Activated CD8-positive, alpha-beta memory T cell treated with anti-CD3 and anti-CD28 coated beads for 1 hour (primary cell): ENCODE measurements at places on chromosomes 11 and 22.
A peak's percentile ranks its signal among the peaks of the same experiment; 100 is the strongest.

- peak; percentile 16 for DNase-seq
Observed at GRCh38 chr22:38927033-38927781, 30.2 kb upstream of the APOBEC3A start.

GRCh38 chr11:32487270-32487669, 51.9 kb upstream of the WT1 start:
- DNase-seq = no peak

- DNase-seq = peak; percentile 1
Observed at GRCh38 chr22:36659762-36660509, 43.6 kb downstream of the CACNG2 start.

GRCh38 chr22:43921370-43921769, 2.2 kb upstream of the PNPLA3 start:
- DNase-seq = no peak

- no peak for DNase-seq
Observed at GRCh38 chr11:115921986-115922385, 417.8 kb upstream of the CADM1 start.

GRCh38 chr22:30872285-30873041, 96.1 kb downstream of the MORC2 start:
- no peak for DNase-seq

DNA sequence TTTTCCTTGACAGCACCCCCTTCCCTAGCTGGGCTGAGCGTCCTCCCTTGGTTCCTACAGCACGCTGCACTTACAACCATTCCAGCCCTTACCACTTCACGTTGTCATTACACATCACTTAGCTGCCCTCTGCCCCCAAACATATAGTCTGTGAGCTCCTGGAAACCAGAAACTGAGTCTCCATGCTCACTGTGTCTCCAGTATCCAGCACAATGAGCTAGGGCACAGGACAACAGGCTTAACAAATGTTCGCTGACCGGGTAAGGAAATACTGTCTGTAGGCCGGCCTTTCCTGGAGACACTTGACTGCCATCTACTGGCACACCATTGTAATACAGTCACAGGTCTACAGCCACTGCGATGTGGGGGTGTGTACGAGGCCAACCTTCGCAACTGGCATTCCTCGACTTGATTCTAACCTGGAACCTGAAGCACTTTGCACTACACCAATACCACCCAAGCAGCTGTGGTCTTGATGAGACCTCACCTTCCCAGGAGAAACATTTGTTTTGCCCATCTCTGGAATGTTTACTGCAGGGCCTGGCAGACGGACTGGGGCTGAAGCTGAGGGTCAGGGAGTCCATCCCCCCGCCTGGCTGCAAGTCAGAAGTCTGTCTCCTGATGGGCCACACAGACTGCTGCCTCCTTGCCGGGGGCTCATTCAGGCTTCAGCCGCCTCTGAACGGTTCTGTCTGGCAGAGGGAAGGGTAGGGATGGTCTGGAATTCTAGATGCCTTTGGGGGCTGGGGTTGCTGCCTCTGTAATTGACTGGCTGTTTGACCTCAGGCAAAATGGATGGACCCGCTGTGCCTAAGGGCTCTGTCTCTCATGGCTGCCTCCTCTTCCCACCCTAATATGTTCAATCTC, 72.0 kb downstream of the SYN3 start:
- DNase-seq = no peak

DNA sequence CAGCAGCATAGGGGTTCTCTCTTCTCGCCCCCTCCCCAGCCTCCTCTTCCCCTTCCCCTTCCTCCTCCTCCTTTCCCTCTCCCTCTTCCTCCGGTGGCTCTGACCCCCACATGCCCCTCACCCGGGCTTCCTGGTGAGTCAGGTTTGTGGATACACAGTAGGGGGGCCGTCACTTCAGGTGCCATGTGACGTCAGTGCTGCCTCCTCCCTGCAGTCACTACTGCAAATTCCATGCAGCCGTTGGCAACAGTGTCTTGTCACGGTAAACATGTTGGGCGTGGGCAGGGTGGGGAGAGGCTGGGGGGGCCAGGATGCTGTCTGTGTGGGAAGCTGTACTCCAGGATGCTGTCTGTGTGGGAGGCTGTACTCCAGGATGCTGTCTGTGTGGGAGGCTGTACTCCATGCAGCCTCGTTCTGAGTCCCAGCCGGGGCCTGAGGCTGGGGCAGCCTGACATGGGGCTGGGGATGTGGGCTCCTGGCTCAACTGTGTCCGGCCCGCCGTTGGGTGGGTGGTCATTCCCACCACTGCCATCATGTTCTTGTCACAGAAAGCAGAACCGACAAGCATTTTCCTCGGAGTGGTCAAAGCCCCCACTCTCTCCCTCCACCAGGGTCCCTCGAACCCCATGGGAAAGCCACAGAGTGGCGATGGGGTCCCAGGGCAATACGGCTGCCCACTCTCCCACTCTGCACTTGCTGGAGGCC, 2.4 kb upstream of the MUC2 start:
- DNase-seq = no peak

- DNase-seq = no peak
Observed at GRCh38 chr11:93028960-93029522, 59.6 kb downstream of the MTNR1B start.

DNA sequence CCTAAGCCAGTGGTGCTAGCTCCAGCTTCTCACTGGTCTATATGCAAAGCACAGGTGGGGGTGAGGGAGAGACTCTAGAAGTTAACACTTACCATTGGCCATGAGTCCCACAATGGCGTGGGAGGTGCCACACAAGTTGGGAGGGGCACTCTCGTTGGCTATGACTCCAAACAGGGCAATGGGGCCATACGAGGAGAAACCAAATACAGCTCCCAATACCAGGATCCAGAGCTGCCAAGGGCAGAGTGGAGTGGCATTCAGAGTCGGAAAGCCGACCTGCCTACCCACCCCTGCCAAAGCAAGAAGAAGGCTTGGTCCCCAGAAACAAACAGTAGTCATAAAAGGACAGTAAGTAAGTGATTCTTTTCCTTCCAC, 5.6 kb downstream of the SLC37A4 start:
- no peak for DNase-seq
